Memory B cell (primary cell): ENCODE measurements at places on chromosomes 7 and 10.

GRCh38 chr7:46580766-46581165, 659.7 kb upstream of the IGFBP3 start:
- H3K36me3 ChIP-seq: no peaks in the 10 kb centered on the region
- H3K27ac ChIP-seq: no peak overlapping the region
- no peaks in the 10 kb centered on the region for H3K27me3 ChIP-seq
- no peak for DNase-seq
- no peak overlapping the region for H3K4me3 ChIP-seq

DNA sequence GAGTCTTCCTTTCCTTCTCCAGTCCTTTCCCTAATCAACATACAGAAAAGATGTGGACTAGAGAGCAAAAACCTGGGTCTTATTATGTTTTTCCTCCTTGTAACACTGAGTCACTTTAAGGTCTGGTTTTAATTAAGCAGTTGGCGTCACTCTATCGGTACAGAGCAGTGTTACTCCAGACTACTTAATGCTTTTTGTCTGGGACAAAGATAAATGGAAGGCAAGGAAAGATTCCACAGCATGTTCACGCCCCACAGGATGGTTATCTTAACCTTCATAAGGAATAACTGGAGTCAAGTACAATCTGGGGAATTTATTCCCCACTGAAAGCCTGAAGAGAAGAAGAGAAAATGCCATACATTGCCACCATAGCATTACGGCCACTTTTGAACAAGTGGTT, 145.7 kb downstream of the ELAPOR2 start:
- no peaks in the 10 kb centered on the region for H3K27me3 ChIP-seq
- no peak for DNase-seq
- H3K36me3 ChIP-seq: peaks cover 3% of the 10 kb centered on the region
- peak overlapping the region; percentile 31 for H3K27ac ChIP-seq
- no peaks in the 10 kb centered on the region for H3K4me1 ChIP-seq
- H3K4me3 ChIP-seq: no peak overlapping the region

DNA sequence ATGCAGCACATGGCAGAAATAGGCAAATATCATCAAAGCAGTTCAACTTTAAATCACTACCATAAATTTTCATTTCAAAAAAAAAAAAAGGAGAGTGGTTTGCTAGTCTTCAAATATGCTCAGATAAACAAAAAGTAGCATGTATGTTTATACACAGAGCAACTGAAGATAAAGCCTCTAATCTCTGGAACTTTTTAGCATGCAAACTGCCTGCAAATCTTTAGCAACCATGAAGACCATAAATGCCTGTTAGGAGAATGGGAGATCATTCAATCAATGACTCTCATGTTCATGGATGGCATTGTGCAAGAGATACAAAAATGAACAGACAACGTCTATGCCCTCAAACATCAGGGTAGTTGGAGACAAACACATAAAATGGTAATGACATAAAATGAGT, 57.3 kb downstream of the ORC5 start:
- no peaks in the 10 kb centered on the region for H3K27me3 ChIP-seq
- no peak for DNase-seq
- H3K4me1 ChIP-seq: no peaks in the 10 kb centered on the region
- peaks cover 16% of the 10 kb centered on the region for H3K36me3 ChIP-seq

DNA sequence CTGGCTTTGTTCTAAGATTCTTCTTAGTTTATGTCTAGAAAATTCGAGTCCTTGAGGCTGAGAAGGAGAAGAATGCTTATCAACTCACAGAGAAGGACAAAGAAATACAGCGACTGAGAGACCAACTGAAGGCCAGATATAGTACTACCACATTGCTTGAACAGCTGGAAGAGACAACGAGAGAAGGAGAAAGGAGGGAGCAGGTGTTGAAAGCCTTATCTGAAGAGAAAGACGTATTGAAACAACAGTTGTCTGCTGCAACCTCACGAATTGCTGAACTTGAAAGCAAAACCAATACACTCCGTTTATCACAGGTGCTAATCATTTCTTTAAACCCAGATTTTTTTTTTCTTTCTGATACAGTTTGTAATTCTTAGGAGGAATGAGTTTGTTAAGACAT, 6.7 kb downstream of the CEP55 start:
- no peak overlapping the region for H3K27ac ChIP-seq
- no peaks in the 10 kb centered on the region for H3K36me3 ChIP-seq

DNA sequence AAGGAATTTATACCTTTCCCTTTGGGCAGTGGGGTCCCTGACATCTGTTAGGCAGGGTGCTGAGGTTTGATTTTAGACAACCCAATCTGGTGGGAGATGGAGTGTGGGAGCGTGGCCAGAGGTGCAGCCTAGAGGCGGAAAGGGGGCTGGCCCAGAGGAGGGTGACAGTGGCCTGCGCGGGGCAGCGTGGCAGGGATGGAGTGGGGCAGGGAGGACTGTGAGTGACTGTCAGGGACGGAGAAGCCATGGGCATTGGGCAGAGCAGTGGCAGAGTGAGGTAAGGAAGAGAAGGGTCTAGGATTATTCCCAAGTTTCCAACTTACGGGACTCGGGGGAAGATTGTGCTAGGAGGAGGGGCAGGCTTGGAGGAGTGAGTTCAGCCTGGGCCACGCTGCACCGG, 181.9 kb downstream of the CCDC3 start:
- H3K36me3 ChIP-seq: peaks cover 53% of the 10 kb centered on the region
- H3K27me3 ChIP-seq: no peaks in the 10 kb centered on the region
- H3K4me3 ChIP-seq: no peak overlapping the region
- peak overlapping the region; percentile 75 for H3K27ac ChIP-seq

- H3K27me3 ChIP-seq: no peaks in the 10 kb centered on the region
- DNase-seq: no peak
- H3K27ac ChIP-seq: no peak overlapping the region
- peaks cover 31% of the 10 kb centered on the region for H3K36me3 ChIP-seq
- H3K4me3 ChIP-seq: no peak overlapping the region
Measured at GRCh38 chr7:44476313-44476712, 14.1 kb downstream of the NUDCD3 start.

DNA sequence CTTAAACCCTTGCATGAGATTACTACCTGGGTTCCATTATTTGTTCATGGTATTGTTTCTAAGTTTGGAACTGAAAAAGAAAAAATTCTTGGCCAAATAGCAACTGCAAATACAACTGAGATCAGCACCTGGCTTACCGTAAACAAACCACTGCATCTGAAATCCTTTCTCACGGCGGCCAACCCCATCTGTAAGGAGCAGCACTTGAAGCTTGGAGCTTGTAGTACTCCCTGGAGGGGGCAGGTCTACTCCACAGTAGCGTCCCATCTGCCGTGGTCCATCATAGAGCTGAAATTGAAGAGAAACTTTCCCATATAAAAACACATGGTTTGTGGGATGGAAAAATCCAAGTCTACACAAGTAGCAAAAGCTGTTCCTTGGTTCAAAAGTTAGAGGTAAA, 109.9 kb downstream of the CUBN start:
- H3K27ac ChIP-seq: no peak overlapping the region
- H3K27me3 ChIP-seq: no peaks in the 10 kb centered on the region
- H3K4me3 ChIP-seq: no peak overlapping the region
- H3K4me1 ChIP-seq: peaks cover 7% of the 10 kb centered on the region

GRCh38 chr10:88408096-88408495, 175.0 kb downstream of the RNLS start:
- H3K4me1 ChIP-seq: peaks cover 3% of the 10 kb centered on the region
- no peak overlapping the region for H3K27ac ChIP-seq
- no peak overlapping the region for H3K4me3 ChIP-seq
- H3K36me3 ChIP-seq: peaks cover 5% of the 10 kb centered on the region
- no peaks in the 10 kb centered on the region for H3K27me3 ChIP-seq

- H3K4me1 ChIP-seq: peaks cover 14% of the 10 kb centered on the region
- peaks cover 2% of the 10 kb centered on the region for H3K27me3 ChIP-seq
- H3K4me3 ChIP-seq: peak overlapping the region; percentile 100
- DNase-seq: no peak
Measured at GRCh38 chr10:13587391-13587790, 626 bp downstream of the PRPF18 start.
